ENCODE measurements at places on chromosomes 7 and 10. TPM values are rescaled to one million over a fixed set of nuclear protein-coding genes. Genes with fewer than 3 reads are reported as not detected.

The SLC39A12 gene
- not detected for polyA plus RNA-seq

The HTRA1 gene
- 128 TPM for polyA plus RNA-seq

The TMEM236 gene
- polyA plus RNA-seq = 0.02 TPM

The COL1A2 gene
- polyA plus RNA-seq = 4,875 TPM

The RAB18 gene
- polyA plus RNA-seq = 15.6 TPM

The PNLIPRP2 gene
- polyA plus RNA-seq = not detected

The ATOH7 gene
- polyA plus RNA-seq = 0.05 TPM

The DOCK1 gene
- polyA plus RNA-seq = 24.9 TPM

All from BJ (cell line).